KBM-7 (cell line): ENCODE measurements at places on chromosomes 6 and 20.
A peak's percentile ranks its signal among the peaks of the same experiment; 100 is the strongest.

DNA sequence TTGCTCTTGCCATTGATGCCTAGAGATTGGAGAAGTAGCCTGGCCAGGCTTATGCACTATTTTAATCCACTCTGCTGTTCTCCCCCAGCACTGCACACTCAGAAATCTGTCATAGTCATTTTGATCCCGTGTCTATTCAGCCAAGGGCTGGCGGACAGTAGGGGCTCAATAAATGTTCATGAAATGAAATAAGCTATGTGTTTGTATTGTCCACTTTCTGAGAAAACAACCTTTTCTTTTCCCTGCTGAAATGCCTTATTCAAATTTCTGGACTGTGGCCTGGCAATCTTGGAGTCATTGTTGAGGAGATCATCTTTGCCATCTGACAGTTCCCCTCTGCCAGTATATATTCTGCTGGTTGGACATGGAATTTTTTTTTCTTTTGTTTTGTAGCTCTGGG lies 550.4 kb upstream of the MAP3K7 start:
- no peak for DNase-seq

GRCh38 chr6:144647971-144648651 lies 363.0 kb downstream of the UTRN start:
- no peak for DNase-seq

DNA sequence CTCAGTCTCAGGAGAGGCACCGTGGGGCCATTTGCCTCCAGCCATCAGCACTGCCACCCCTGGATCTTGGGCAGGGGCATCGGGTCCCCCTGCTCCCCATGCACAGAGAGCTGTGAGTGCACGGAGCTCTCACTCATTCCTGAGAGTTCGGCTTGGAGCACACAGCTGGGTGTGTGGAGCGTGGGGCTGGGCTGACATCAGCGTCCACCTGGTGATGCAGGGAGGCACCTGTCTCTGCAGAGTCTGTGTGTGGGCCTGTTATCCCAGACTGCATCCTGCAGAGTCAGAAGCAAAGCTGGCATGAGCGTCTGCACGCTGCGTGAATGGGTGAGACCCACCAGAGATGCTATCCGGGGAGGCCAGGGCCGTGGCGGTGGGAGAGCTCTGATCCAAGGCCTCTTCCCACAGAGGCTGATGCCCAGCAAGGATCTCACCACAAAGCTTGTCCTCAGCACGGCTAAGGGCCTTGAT lies 248.8 kb upstream of the AFDN start:
- no peak for DNase-seq

- no peak for DNase-seq
Measured at GRCh38 chr6:45487645-45488044, 109.9 kb upstream of the SUPT3H start.

GRCh38 chr6:72911463-72912155 lies 289.7 kb downstream of the KCNQ5 start:
- DNase-seq: peak; percentile 74
